Naive B cell (primary cell): ENCODE measurements at places on chromosomes 2 and 18. TPM values are rescaled to one million over a fixed set of nuclear protein-coding genes. Genes with fewer than 3 reads are reported as not detected.

- H3K27me3 ChIP-seq, result no peaks in the 10 kb centered on the region
- no peak overlapping the region for H3K4me3 ChIP-seq
- no peaks in the 10 kb centered on the region for H3K4me1 ChIP-seq
- no peak overlapping the region for H3K27ac ChIP-seq
- DNase-seq, result no peak
Measured at GRCh38 chr2:186603286-186603685, 13.4 kb downstream of the ITGAV start.

DNA sequence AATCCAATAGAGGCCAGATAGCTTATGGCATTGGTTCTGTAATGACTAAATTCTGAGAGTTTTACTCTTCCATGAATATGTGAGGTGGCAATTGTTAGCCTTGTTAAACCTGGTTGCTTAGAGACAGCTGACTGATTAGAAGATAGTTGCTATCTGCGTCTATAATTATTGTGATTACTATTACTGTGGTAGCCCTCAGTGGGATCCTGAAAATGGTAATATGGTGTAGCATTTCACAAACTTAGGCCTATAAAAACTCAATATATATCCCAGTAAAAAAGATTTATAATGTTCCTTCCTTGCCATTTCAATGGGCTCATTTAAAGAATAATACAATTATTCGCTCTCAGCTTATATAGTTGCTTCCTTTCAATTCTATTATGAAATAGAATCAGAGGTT, 405.8 kb upstream of the CDH2 start:
- H3K4me3 ChIP-seq, result no peak overlapping the region
- no peaks in the 10 kb centered on the region for H3K27me3 ChIP-seq
- H3K36me3 ChIP-seq, result no peaks in the 10 kb centered on the region
- DNase-seq, result no peak

The THSD7B gene
- polyA plus RNA-seq, result 0.09 TPM

GRCh38 chr2:234615643-234616356, 118.9 kb upstream of the ARL4C start:
- no peak for DNase-seq
- no peak overlapping the region for H3K27ac ChIP-seq
- peaks cover 6% of the 10 kb centered on the region for H3K4me1 ChIP-seq
- no peak overlapping the region for H3K4me3 ChIP-seq

DNA sequence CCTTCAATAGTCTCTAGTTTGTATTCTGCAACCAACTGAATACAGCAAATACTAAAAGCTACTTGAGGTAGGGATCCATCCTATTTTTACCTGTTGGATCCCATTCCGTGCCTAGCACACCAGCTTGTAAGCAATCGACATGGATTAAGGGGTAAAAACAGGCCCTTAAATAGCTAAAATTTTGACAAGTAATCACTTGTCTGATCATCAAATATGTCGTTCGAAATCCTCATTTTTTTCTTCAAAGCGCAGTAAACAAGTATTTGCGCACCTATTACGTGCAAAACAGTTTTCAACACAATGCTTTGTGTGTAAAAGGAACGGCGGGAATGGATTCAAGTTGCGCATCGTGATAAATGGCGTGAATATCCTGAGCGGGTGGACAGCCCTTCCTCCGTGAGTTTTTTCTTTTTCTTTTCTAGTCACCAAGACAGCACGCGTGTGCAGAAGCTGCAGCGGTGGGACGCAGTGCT, 1.4 kb upstream of the ACVR2A start:
- H3K36me3 ChIP-seq, result no peaks in the 10 kb centered on the region
- H3K4me3 ChIP-seq, result peak overlapping the region; percentile 97
- peak overlapping the region; percentile 61 for H3K27ac ChIP-seq

The UGP2 gene
- 94.3 TPM for polyA plus RNA-seq

GRCh38 chr2:216404010-216404618, 8.2 kb upstream of the SMARCAL1 start:
- H3K27ac ChIP-seq, result no peak overlapping the region
- DNase-seq, result peak; percentile 26
- H3K4me1 ChIP-seq, result no peaks in the 10 kb centered on the region
- H3K36me3 ChIP-seq, result no peaks in the 10 kb centered on the region
- H3K4me3 ChIP-seq, result no peak overlapping the region
- H3K27me3 ChIP-seq, result peaks cover 25% of the 10 kb centered on the region

GRCh38 chr18:9126337-9126736, 10.2 kb upstream of the ANKRD12 start:
- no peak overlapping the region for H3K4me3 ChIP-seq
- no peaks in the 10 kb centered on the region for H3K27me3 ChIP-seq
- no peak for DNase-seq
- H3K4me1 ChIP-seq, result peaks cover 7% of the 10 kb centered on the region

The G6PC2 gene
- polyA plus RNA-seq, result not detected

- H3K36me3 ChIP-seq, result peaks cover 6% of the 10 kb centered on the region
- peak overlapping the region; percentile 81 for H3K4me3 ChIP-seq
- DNase-seq, result no peak
Measured at GRCh38 chr2:218981881-218982585, 3.0 kb downstream of the FEV start.

The THOC1 gene
- 10.6 TPM for polyA plus RNA-seq

DNA sequence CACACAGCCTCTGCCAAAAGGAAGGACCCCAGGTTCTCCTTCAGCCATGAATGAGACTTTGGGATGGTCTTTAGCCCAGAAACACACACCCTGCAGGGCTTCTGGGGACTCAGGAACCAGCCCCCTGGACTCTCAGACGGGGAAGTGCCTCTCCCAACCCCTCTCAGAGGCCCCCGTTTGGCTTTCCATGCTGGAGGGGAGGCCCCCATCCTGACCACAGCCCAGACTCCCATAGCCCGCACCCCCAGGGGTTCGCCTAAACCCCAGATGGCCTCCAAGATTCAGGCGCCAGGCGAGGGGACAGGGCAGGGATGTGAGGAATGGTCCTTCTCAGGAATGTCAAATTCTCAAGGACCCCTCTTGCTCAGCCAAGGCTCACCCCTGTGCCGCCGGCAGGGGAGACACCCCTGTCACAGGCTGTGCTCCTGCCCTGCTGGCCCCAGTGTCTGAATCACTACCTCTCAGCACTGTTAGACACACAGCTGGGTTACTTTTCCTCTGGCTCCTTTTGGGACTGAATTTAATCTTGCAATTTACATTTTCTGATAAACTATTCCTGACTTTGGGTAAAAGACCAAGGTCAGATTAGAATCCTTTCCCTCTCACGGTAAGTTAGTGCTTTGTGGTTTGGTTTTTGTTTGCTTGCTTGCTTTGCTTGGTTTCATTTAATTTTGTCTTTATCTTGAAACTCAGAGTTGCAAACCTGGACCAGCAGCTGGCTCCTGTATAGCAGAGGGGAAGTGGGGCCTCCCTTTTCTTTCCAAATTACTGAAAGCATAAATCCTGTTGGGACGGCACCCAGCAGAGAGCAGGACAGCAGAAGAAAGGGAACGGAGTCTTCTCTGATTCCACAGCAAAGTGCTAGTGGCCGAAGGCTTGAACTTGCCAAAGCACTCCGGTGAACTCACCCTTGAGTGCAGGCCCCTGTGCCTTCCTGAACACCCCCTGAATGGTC, 198.9 kb upstream of the RAB6C start:
- H3K27ac ChIP-seq, result no peak overlapping the region
- no peak for DNase-seq
- H3K36me3 ChIP-seq, result no peaks in the 10 kb centered on the region
- H3K4me3 ChIP-seq, result no peak overlapping the region
- no peaks in the 10 kb centered on the region for H3K4me1 ChIP-seq
- H3K27me3 ChIP-seq, result peaks cover 35% of the 10 kb centered on the region

DNA sequence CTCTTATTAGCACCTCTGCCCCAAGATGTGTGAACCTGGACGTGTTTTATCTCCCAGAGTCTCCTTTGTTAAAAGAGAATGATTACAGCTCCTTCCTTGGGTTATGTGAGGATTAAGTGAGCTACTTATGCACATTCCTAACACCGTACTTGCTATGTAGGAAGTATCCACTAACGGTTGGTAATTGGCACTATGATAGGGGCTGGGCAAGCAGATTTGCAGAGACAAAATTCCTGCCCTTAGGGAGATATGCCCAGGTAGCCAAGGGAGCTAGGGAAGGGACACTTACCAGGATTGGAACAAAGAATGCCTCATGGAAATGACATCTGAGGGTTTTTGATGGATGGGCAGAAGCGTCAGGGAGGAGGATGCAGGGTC, 11.5 kb upstream of the ALPK2 start:
- no peak overlapping the region for H3K4me3 ChIP-seq
- H3K36me3 ChIP-seq, result no peaks in the 10 kb centered on the region
- no peaks in the 10 kb centered on the region for H3K27me3 ChIP-seq

DNA sequence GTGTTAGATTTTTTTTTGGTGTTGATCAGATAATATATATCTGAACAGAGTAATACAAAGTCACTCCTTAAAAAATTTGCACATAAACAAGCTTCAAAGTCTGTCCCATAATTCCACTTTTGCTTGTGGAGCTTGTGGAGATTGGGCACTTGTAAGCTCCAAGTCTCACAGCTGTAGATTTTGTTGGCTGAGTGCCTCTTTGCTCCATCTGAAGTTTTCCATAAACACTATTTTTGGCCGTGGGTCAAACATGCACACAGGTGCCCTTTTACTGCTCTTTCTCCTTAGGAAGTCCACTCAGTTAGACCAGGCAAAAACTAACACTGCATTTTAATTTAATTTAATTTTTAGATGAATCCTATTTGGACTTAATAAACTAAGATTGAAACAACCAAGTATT, 3.6 kb upstream of the KCNJ13 start:
- DNase-seq, result no peak
- H3K4me3 ChIP-seq, result no peak overlapping the region
- peaks cover 6% of the 10 kb centered on the region for H3K36me3 ChIP-seq
- no peak overlapping the region for H3K27ac ChIP-seq

The SP100 gene
- 236 TPM for polyA plus RNA-seq

DNA sequence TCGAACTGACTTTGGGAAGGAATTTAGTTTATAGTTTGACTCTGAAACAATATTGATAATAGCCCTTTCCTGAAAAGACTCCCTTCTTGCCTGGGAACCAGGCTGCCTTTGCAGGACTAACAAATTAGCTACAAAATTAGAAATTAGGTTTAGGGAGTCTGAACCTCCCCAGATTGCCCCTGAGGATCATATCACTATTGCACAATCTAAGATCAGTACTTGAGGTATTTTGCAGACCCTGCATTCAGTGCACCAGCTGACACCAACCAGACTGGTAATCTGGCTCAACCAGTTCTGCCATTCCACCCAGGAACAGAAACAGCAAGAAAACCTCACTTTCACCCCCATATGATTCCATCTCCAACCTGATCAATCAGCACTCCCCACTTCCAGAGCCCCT, 131.8 kb upstream of the GALNT5 start:
- DNase-seq, result no peak
- H3K36me3 ChIP-seq, result no peaks in the 10 kb centered on the region
- peaks cover 4% of the 10 kb centered on the region for H3K27me3 ChIP-seq
- no peak overlapping the region for H3K27ac ChIP-seq

GRCh38 chr2:228466851-228467250, 285.4 kb upstream of the SPHKAP start:
- H3K4me3 ChIP-seq, result no peak overlapping the region
- DNase-seq, result no peak
- H3K27me3 ChIP-seq, result no peaks in the 10 kb centered on the region
- no peaks in the 10 kb centered on the region for H3K4me1 ChIP-seq
- H3K27ac ChIP-seq, result no peak overlapping the region
- H3K36me3 ChIP-seq, result no peaks in the 10 kb centered on the region

DNA sequence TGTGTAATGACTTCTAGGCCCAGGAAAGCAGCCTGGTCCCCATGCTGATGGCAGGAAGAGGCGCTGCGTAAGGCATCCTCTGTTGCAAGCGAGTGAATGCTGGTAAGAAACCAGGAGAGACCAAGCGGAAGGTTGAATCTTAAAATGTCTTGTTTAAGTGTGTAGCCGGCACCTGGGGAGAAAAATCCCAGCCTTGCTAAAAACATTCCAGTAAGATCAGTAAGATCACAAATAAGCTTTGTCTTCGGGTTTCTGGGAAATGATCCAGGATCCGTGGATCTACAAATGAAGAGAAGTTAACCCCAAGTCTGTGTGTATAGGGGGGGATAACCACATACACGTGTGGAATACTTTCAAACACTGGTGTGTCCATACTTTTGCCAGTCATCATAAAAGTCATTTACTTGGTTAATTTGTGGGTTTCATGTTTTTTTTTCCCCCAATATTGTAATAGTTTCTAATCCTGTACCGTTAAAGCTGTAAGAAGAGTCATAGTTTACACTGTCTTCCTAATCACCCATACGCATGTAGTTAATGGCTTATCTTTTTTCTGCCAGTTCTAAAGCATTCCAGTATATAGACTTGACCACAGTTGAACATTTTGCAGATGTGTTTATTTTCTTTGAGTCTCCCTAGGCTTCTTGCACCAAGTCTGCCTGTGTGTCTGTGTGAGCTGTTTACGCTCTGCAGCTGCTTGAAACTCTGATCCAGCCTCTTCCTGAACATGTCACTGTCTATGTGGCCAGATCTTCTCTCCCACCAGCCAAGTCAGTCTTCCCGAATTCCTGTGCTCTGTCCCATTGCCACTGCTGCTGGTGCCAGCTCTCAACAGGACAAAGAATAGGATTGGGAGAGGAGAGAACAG, 135.9 kb upstream of the ARL4C start:
- peaks cover 5% of the 10 kb centered on the region for H3K27me3 ChIP-seq
- no peak overlapping the region for H3K27ac ChIP-seq
- no peaks in the 10 kb centered on the region for H3K36me3 ChIP-seq
- no peak overlapping the region for H3K4me3 ChIP-seq

DNA sequence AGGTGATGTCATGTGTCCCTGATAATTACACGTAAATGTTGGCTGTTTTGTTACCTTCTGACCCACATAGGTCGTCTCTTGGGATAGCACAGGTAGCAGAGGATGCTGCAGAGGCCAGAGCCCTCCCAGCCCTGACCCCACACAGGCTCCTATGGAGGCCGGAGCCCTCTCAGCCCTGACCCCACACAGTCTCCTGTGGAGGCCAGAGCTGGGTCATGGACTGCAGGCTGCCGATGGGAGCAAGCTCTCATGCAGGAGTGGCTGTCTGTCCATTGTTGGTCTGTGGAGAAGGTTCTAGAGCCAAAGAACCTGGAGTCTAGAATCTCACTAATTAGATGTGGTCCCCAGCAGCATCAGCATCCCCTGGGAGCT, 155.5 kb downstream of the LDLRAD4 start:
- H3K27ac ChIP-seq, result no peak overlapping the region
- H3K4me3 ChIP-seq, result no peak overlapping the region
- H3K36me3 ChIP-seq, result no peaks in the 10 kb centered on the region
- H3K27me3 ChIP-seq, result no peaks in the 10 kb centered on the region
- H3K4me1 ChIP-seq, result peaks cover 14% of the 10 kb centered on the region

GRCh38 chr2:227207573-227207972, 43.1 kb downstream of the COL4A3 start:
- no peak overlapping the region for H3K27ac ChIP-seq
- H3K4me3 ChIP-seq, result no peak overlapping the region
- H3K27me3 ChIP-seq, result peaks cover 14% of the 10 kb centered on the region
- DNase-seq, result no peak

The MREG gene
- 2.3 TPM for polyA plus RNA-seq

GRCh38 chr18:7413906-7414305, 153.2 kb upstream of the PTPRM start:
- no peaks in the 10 kb centered on the region for H3K4me1 ChIP-seq
- H3K36me3 ChIP-seq, result no peaks in the 10 kb centered on the region
- H3K4me3 ChIP-seq, result no peak overlapping the region
- H3K27ac ChIP-seq, result no peak overlapping the region
- no peak for DNase-seq

GRCh38 chr2:145408980-145409379, 889.1 kb upstream of the ZEB2 start:
- no peak overlapping the region for H3K4me3 ChIP-seq
- no peak overlapping the region for H3K27ac ChIP-seq
- no peak for DNase-seq
- H3K27me3 ChIP-seq, result peaks cover 5% of the 10 kb centered on the region
- H3K36me3 ChIP-seq, result no peaks in the 10 kb centered on the region
- H3K4me1 ChIP-seq, result peaks cover 38% of the 10 kb centered on the region

- H3K27me3 ChIP-seq, result no peaks in the 10 kb centered on the region
- no peak overlapping the region for H3K4me3 ChIP-seq
- no peak for DNase-seq
Measured at GRCh38 chr18:74892066-74892627, 294.5 kb downstream of the ZNF407 start.
